Right lung (tissue), 10 donors: ENCODE measurements at places on chromosomes 11 and 22.

GRCh38 chr11:62669420-62670161, 1.9 kb upstream of the UQCC3 start:
- no peak for DNase-seq

DNA sequence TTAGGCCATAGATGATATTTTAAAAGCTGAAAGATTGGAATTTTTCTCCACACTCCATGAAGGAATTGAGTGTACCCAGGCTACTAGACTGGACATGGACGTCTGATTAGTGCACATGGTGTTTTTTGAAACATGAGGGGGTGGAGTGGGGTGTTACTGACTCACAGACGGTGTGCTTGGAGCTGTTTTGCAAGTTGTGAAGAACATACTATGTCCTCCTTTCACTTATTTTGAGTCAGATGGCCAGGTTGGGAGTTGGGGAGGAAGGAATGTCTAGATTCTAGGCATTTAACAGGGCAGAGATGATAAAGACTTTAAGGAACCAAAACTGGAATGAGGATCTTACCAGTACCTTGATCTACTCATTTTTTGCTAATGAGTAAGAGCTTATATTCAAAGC, 158.1 kb upstream of the MTNR1B start:
- no peak for DNase-seq

DNA sequence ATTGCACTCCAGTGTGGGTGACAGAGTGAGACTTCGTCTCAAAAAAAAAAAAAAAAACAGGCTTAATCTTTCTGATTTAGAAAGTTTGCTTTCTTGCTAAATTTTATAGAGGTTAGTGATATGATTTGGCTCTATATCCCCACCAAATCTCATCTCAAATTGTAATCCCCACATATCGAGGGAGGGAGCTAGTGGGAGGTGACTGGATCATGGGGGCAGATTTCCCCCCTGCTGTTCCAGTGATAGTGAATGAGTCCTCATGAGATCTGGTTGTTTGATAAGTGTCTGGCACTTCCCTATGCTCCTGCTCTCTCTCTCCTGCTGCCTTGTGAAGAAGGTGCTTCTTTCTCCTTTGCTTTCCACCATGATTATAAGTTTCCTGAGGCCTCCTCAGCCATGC, 90.9 kb downstream of the OSBP2 start:
- no peak for DNase-seq

GRCh38 chr22:20563466-20563906, 56.1 kb downstream of the MED15 start:
- no peak for DNase-seq

GRCh38 chr11:102287964-102288724, 29.1 kb upstream of the BIRC3 start:
- peak; percentile 67 for DNase-seq

GRCh38 chr22:38172832-38173640, 8.6 kb downstream of the PLA2G6 start:
- DNase-seq = peak; percentile 70

GRCh38 chr11:27839226-27839913, 139.1 kb upstream of the BDNF start:
- DNase-seq = no peak

DNA sequence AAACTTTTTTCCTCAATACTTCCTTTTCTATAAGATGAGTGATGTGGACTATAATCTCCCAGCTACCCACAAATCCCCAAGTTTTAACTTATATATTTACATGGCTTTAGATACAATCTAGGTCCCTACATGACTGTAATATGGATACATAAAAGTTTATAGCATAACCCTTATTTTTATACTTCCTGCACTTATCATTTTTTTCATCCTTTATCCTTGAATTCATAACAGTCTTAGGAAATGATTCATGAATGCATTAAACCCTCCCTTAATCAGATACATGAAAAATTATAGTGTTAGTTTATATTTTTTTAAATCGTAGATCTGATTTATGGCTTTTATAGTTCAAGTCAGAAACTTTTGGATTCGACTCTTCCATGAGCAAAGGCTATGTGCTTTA, 195.8 kb downstream of the MAML2 start:
- no peak for DNase-seq

GRCh38 chr11:6258571-6259081, 1.0 kb upstream of the CCKBR start:
- DNase-seq = no peak

- no peak for DNase-seq
Measured at GRCh38 chr11:96303980-96304379, 39.0 kb downstream of the MAML2 start.

GRCh38 chr11:95337175-95337957, 106.4 kb upstream of the SESN3 start:
- DNase-seq = peak; percentile 76

DNA sequence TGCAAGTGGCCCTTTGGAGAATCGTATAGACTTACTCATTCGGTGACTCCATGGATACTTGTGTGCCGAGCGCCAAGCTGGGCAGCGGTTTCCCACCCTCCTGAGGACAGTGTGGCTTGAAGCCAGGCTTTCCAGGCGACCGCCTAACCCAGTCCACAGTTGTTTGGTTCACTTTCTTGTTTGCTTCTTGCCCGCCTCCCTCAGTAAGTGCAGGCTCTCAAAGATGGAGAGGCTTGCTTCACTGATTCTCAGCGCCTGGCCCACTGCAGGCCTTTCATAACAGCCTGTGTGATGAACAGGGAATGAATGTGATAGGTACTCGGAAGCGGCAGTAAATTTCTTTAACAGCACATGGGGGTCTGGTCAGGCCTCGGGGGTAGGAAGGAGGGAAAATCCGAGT, 11.2 kb upstream of the MDK start:
- DNase-seq = no peak

DNA sequence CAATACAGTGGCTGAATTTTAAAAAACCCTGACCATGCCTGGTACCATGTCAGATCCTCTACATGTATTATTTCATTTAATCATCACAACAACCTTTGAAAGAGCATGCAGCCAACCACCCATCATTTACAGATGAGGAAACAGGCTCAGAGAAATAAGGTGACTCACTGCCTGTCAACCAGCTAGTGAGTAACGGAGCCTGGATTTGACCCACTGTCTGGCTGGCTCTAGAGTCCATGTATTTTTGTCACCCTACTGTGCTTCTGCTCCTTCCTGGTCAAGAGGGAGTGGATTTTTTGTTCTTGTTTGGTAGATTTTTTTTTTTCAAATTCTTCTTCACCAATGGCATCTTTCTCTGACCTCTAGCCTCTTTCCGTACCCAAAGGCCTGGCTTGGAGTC, 77.4 kb downstream of the CWC15 start:
- no peak for DNase-seq

GRCh38 chr11:27908621-27909020, 199.3 kb downstream of the KIF18A start:
- DNase-seq = no peak

DNA sequence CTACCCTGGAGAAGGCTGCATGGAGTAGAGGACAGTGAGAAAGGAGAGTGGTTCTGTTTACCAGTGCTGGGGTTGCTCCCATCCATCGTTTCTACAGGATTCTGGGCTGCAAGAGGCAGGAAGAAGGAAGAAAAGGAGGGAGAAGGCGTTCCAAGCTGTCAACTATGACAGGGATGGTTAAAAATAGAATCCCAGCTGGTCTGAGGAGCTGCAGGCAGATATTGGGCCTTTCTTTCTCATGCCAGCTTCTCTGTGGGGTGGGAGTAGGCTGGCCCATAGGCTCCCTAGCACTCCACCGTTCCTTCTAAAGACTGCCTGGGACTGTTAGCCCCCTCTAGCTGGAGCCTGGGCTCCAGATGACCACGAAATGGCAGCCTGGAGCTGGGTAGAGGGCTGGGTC, 13.6 kb downstream of the CCKBR start:
- DNase-seq = no peak

DNA sequence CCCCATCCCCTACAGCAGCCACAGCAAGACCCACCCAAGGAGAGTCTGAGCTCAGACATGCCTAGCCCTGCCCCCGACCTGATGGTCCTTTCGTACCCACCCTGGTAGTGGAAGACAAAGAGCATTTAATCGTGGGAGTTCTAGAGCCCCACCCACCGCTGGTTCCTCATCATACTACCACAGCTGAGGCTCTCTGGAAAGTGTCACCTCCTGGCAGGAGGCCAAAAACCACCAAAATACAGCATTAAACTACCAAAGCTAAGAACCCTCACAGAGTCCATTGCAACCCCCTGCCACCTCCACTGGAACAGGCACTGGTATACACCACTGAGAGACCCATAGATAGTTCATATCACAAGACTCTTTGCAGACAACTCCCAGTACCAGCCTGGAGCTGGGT, 311.1 kb downstream of the TENM4 start:
- no peak for DNase-seq

GRCh38 chr22:25021409-25021808, 68.9 kb downstream of the KIAA1671 start:
- DNase-seq = no peak

DNA sequence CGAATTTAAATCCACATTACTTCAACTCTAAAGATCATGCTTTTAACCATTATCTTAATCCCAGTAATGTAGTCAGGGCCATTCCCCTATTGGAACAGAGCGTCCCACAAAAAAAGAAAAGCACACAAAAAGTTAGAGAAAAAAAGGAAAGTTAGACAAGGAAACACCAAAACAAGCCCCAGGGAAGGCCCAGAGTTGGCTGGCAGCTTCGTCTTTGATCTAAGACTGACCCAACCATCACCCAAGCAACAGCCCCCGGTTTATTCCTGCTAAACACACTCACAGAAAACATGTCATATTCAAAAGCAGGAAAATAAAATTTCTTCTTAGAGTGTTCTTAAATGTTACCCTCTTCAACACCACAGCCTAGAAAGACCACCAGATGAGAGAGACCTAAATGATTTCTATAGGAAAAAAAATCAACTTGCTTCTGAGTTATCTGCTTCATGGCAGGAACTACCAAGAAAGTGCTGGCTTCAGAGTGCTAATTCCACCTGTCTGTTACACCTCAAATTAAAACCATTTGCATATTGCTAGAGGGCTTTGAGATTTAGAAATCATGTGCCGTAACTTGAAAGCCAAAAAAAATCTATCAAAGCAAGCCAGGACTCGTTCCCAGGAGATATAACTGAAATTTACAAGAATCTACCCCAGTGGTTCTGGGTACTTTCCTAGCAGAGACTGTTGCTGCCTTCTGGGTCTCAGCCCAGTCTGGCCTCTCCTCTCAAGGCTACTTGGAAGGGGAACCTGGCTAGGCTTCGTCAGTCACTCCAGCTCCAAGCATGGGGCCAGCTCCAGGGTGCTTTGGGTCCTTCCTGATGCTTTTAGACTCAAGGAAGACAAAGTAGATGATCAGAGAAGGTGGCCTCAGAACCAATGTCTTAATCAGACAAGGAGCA, 31.2 kb downstream of the POU2AF3 start:
- DNase-seq = no peak

DNA sequence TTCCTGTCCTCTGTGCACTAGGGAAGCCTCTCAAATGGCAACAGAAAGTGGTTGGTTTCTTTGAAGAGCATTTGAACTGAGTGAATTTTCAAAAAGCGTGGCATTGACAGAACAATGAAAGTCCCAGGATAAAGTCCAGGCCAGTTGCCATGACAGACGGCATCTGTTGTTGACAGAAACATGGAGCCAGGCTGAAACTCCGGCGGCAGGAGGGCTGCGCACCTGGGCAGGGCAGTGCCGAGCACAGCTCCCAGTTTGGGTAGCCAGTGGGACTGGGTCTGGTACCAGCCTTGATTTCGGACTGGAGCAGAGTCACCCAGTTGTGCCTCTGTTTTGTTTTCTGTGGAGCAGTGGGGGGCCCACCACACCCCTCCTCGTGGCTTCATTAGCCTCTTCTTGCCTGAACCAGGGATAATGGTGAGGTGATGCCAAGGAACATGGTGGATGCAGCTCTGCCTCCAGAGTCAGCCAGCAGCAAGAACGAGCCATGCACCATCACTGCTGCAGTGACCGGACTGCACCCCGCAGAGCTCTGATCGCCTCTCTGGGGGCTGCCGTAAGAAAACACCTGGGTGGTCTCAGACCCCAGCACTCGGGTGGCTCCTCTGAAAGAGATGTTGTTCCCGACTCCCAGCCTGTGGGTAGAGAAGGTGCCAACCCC, 9.8 kb upstream of the SEPTIN5 start:
- no peak for DNase-seq

- no peak for DNase-seq
Measured at GRCh38 chr11:70001246-70001645, 76.9 kb upstream of the ANO1 start.

GRCh38 chr11:110991661-110992355, 253.7 kb upstream of the POU2AF2 start:
- no peak for DNase-seq

DNA sequence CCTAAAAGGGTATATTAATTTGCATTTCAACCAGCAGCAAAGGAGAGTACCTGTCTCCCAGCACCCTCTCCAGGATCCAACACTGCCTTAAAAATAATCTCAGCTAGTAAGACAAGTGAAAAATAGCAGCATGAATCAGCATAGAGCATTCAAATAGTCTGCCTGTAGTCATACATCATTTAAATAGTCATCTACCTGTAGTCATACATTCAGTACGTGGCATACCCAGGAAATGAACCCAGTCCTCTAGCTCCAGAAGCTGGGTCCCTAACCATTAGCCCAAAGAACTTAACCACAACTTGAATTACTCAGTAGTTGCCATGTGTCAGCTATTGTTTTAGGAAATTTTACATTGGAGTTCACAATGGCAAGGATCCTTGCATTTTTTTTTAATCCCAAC, 9.3 kb downstream of the TENM4 start:
- no peak for DNase-seq
